Activated CD4-positive, alpha-beta T cell treated with anti-CD3 and anti-CD28 coated beads, Interleukin-2, amount 10 ng/mL, durations not matched to agents 7 days and 5 days (primary cell): ENCODE measurements at places on chromosomes 4 and X. TPM values are rescaled to one million over a fixed set of nuclear protein-coding genes. Genes with fewer than 3 reads are reported as not detected.

The GAGE2A gene
- not detected for total RNA-seq

The GLRA3 gene
- not detected for total RNA-seq

The MAGEA4 gene
- not detected for total RNA-seq

The RPL34 gene
- total RNA-seq = 1,376 TPM

The HCCS gene
- total RNA-seq = 16.4 TPM

The ERAS gene
- total RNA-seq = not detected

The NR3C2 gene
- 5.1 TPM for total RNA-seq

The MND1 gene
- 24.2 TPM for total RNA-seq

The KCNIP4 gene
- total RNA-seq = not detected

The STATH gene
- total RNA-seq = not detected

The CNKSR2 gene
- 9.5 TPM for total RNA-seq

The PLAC8 gene
- total RNA-seq = 418 TPM

The GSX2 gene
- not detected for total RNA-seq

The HSD17B10 gene
- total RNA-seq = 99.6 TPM

The MAML3 gene
- 2.0 TPM for total RNA-seq
